ENCODE measurements at places on chromosomes 5 and 9. TPM values are rescaled to one million over a fixed set of nuclear protein-coding genes. Genes with fewer than 3 reads are reported as not detected.

DNA sequence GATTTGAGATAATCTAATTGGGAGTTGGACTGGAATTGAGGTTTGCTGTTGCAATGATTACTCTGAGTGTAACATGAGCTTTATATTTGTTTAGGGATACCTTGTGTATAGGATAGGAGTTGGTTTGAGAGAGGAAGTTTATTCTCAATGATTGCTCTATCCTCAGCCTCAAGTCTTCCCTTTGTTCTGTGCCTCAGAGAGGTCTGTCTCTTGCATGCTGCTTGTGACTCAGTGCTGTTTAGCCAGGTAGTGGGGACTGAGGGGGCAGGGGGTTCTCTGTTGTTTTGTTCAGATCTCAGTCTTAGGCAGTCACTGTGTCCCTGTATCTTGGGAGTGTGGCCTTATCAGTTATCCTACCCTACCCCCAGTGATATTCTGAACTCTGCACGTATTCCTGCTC is 192.1 kb downstream of the SPATA31D1 start:
- DNase-seq = no peak

DNA sequence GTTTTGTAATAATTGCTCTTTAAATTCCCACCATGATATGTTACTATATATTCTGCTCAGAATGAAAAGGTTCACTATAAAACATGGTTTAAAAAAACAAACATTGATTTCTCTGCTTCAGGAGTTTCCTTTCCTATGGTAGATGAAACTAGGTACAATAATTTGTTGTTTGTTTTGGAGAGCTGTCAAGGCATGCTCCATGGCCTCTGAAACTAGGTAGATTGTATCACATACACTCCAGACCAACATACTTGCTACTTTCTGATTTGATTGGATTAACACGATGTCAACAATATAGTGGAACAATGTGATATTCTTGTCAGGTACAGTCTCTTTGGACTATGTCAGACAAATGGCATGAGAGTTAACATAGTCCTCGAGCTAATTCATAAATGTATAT is 452.7 kb upstream of the CDH9 start:
- DNase-seq = no peak

GRCh38 chr9:33431420-33431819 is 16.0 kb downstream of the AQP3 start:
- DNase-seq = no peak

DNA sequence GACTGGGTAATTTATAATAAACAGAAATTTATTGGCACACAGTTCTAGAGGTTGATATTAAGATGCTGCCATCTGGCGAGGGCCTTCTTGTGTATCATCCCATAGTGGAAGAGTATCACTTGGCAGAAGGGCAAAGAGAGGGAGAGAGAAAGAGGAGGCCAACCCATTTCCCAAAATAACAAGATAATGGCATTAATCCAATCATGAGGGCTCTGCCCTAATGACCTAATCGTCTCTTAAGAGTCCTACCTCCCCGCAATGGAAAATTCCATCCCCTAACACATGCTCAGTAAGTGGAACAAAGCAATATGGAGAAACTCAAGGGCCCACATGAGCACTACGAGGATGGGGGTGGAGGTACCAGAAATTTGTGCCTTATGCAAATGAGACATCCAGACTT is 17.6 kb upstream of the VDAC1 start:
- no peak for DNase-seq

DNA sequence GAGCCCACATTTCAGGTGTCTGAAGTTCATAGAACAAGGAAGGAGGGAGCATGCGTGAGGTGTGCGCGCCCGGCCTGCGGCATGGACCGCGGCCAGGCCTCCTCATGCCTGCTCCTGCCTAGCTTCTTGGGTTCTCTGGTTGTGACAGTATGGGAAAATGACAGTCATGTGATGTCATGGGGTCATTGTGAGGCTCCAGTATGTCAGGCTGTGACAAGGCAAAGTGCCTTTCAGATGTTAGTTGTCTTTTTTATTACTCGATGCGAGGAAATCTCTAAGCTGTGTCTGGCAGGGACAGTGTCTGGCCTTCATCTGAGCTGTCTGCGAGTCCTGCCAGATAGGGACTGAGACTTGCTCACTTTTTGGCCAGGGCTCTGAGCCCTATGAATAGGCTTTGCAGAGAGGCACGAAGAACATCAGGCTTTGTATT is 13.3 kb downstream of the UCK1 start:
- no peak for DNase-seq

- no peak for DNase-seq
These were observed 114.2 kb downstream of the TTC39B start for GRCh38 chr9:15192856-15193255.

DNA sequence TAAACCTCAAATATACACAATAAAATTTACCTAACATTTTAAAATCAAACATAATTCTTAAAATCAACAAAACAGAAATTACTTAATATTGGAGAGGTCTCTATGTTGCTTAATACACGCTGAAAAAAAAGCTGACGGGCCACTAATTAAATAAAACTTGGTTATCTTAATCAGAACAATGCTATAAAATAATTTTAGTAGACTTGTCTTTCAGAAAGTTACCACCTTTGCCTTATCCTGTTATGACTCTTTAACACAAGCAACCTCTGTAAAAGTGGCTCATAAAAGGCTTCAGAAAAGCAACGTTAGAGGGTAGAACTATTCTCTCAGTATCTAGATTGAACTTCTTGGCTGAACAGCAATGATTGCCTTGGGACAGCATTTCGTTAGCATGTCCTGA is 251.0 kb upstream of the RIOK2 start:
- DNase-seq = no peak

DNA sequence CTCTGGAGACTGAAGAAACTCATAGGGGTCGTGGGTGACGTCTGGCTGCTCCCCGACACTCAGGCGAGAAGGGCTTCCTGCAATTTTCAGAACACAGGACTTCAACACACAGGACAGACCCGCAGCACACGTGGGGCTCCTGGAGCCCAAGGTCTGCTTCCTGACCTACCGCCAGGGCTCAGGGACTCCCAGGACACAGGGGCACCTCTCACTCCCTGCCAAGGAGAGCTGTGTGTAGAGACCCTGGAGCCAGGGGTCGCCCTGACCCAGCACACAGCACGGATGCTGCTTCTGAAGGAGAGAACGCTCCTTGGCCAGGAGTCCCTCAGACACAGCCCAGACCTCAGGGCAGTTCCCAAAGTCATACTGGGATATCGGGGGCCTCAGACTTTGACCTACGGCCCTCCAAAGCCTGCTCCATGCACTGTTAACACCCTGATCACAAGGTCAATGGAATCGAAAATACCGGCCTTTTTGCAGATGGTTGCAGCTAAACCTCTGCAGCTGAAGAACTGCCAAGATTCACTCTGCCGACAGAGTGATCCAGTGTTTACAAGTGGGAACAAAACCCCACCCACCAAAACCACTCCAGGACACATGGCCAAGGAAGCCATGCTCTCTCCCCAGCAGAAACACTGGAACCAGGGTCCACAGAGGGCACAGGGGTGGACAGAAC is 13.8 kb upstream of the ZDHHC11 start:
- no peak for DNase-seq

DNA sequence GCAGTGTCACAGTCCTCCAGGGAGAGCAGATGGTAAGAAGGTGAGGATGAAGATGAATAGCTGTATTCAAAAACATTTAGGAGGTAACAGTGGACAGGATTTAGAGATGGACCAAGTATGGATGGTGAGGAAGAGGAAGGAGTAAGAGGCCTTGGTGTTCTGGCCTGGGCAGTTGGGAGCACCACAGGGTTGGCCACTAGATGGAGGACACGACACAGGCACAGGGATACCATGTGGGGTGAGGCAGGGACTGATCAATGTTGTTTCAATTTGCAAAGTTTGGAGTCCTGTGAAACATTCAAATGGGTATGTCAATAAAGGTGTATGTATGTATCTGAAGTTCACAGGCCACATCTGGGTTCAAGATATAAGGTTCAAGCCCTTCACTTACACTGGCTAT is 141.1 kb upstream of the RASEF start:
- no peak for DNase-seq

DNA sequence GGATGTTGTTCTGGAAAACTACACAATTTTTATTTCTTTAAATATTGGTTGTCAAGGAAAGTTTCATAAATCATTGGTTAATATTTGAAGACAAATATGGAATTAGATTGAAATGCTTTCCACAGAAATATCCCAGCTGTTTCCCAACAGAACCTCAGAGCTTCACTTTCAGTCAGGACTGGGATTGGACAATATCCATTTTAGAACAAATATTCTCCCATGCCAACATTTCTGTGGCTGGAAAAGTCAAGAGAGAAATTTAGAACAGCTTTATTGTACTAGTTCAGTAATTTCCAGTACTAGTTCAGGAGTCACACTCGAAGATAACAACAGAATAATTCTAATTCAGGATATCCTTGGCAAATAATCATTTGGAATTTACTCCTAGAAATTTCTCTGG is 116.1 kb upstream of the TUT7 start:
- no peak for DNase-seq

DNA sequence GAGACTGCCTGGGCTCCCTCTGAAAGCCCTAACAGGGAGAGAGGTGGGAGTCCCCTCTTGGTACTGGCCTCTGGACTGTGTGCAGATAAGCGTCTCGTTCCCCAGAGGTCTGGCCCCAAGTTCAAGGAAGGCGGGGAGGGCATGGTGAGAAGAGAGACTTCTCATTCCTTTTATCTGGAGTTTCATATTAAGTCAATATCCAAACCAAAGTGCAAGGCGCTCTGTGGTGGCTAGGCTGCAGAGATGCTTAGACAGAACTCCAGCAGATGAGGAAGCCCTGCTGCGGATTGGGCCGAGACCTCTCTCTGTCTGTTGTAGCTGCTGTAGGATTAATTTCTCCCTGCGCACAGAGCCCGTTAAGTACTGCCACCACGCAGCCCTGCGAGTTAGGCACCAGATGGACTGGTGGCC is 16.0 kb downstream of the MVB12B start:
- DNase-seq = no peak

GRCh38 chr9:70085241-70085640 is 41.6 kb downstream of the MAMDC2 start:
- peak; percentile 22 for DNase-seq

DNA sequence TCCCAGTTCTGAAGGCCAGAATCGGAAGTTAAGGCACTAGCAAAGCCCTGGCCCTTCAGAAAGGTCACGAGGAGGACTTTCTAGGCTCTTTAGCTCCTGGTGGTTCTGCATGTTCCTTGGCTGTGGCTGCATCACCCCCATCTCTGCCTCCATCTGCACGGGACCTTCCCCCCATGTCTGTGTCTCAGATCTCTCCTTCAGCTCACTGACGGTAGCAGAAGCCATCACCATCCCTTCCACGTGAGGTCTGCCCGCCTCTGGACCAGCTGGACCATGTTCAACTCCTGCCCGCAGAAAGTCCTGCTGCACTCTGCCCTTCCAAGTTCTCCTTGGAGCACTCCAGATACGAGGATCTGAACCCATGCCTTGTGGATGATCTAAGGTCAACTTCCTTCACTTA is 242.9 kb upstream of the IRX1 start:
- DNase-seq = no peak

DNA sequence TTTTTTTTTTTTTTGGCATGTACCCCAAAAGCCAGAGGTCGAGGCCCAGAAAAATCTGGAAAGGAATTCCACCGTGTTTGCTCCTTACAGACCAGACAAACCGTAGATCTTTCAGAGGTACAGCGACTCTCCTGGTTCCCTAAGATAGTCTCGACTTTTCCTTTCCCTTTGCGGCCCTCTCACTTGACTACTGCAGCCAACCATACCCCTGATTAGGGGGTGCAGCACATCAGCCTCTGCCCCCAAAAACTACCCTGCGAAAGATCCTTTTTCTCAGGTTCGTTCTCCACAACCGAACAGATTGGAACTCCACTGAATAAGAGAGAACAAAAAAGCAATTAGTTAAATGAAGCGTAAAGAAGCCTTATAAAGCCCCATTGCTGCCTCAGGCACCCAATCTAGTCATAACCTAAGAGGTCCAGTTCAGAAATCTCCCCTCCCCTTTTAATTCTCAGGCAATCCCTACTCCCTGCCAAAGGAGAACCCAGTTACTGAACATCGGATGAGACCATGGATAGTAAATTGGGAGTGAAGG is 379 bp upstream of the TICAM2 start:
- DNase-seq = peak; percentile 43

- DNase-seq = no peak
These were observed 3.9 kb downstream of the PLK2 start for GRCh38 chr5:58456026-58456425.

- DNase-seq = no peak
These were observed 60.4 kb downstream of the CSNK1A1 start for GRCh38 chr5:149490599-149491485.

DNA sequence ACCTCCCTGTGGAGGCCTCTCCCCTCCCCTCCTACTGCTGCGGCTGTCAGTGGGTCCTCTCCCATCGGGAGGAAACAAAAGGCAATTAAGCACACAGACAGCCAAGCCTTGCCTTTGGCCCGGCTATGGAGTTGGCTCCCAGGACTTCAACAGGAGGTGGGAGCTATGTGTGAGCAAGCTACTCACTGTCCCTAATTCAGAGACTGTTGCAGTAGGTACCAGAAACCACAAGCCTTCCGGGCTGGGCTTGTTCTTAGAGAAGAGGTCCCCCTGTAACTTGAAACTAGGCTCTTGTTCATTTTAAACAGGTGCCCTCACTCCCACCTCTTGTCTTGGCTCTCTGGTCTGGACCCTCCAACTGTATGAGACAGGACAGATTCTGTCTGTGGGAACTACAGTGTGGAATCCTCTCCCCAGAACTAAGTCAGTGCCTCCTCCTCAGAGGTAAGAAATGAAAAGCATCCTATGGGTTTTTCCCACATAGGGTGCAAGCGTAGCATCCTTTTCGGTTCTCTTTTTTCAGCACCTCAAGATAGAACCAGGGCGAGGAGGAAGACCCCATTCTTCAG is 561.1 kb downstream of the EBF1 start:
- DNase-seq = no peak

- DNase-seq = no peak
These were observed 10.1 kb downstream of the LHFPL2 start for GRCh38 chr5:78638423-78638822.

DNA sequence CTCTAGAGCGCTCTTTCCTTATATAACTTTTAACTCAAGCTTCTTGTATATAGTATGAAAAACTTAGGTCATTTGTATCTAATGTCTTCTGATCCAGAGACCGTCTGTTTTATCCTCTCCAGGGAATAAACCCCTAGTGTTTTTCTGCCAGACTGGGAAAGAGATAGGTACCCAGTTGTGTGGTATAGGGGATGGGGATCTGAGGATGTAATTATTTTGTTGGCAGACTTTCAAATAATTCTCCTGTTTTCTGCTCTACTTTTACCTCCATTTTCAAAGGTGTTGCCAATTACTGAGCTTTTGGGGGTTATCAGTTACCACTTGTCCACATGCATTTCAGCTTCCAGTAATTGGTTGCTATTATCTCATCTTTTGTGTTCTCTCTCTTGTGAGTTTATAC is 17.9 kb downstream of the CCDC171 start:
- no peak for DNase-seq

GRCh38 chr5:141686648-141687416 is 4.8 kb upstream of the ARAP3 start:
- DNase-seq = no peak

Gene SMARCA2
- 59.6 TPM for total RNA-seq

Gene ADGRD2
- not detected for total RNA-seq

Gene FCN2
- total RNA-seq = not detected

Gene HACD4
- 0.26 TPM for total RNA-seq

Gene GFI1B
- not detected for total RNA-seq

Gene SLC30A5
- total RNA-seq = 67.1 TPM

Gene TMEFF1
- 19.1 TPM for total RNA-seq

Gene LRRC19
- total RNA-seq = not detected

Gene LCN9
- total RNA-seq = not detected
